ENCODE measurements at places on chromosomes 1 and 21.

- no peak for DNase-seq
Measured at GRCh38 chr21:39156024-39156423, 27.2 kb downstream of the PSMG1 start.

- peak; percentile 84 for DNase-seq
Measured at GRCh38 chr1:7783178-7783711, 846 bp upstream of the PER3 start.

- DNase-seq = peak; percentile 85
Measured at GRCh38 chr1:207649210-207649753, 4.3 kb downstream of the CR1L start.

GRCh38 chr1:208089149-208089548 lies 155.0 kb downstream of the PLXNA2 start:
- DNase-seq = no peak

DNA sequence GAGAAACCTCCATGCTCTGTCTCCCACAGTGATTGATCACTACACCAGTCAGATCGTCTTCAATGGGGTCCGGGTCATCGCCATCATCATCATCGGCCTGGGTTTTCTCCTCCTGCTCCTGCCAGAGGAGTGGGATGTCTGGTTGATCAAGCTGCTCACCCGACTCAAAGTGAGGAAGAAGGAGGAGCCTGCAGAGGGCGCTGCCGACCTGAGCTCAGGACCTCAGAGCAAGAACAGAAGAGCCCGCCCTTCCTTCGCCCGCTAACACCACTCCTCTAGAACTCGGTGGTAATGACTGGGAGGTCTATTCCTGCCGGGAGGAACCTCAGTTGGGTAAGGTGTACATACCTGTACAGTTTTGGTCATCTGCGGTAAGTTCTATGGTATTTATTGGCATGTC lies 50.3 kb upstream of the COA6 start:
- peak; percentile 59 for DNase-seq

DNA sequence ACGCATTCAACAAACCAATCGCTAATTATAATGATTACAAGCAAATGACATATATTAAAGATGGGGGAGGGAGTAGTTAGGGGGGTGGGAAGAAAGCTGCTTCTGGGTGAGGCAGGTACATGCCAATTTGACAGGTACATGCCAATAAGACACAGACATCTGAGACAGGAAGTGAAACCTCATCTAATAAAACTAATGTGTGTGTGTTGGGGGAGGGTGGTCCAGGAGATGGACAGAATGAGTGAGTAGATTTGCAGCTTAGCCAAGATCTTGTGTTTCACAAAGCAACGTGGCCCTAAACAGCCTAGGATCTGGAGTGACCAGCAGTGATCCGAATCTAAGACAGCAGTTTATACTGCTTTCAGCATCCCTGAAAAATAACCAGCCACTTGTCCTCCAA lies 10.8 kb downstream of the CFAP45 start:
- no peak for DNase-seq

GRCh38 chr1:219109424-219110018 lies 64.2 kb upstream of the LYPLAL1 start:
- DNase-seq = no peak

GRCh38 chr1:201125800-201126199 lies 1.2 kb downstream of the ASCL5 start:
- no peak for DNase-seq

- no peak for DNase-seq
Measured at GRCh38 chr1:71660411-71660810, 579.6 kb upstream of the ZRANB2 start.

Measured in NCI-H146 (cell line).